ENCODE measurements at places on chromosomes 12 and 14.

DNA sequence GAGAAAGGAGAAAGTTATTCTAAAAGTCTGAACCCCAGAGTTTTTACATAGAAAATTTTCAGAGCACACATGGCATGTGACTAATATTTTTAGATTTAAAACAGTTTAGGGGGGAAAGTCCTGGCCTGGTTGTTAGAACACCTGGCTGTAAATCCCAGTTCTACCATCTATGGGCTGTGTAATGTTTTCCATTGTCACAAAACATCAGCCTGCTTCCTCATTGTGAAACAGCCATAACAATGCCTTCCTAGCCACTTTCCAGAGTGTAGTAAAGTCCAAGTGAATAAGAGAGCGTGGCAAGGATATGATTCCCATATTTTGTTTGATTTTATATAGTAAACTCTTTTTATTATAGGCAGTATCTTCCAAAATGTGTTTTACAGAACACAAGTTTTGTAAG lies 310.0 kb upstream of the DCN start:
- DNase-seq, result no peak

DNA sequence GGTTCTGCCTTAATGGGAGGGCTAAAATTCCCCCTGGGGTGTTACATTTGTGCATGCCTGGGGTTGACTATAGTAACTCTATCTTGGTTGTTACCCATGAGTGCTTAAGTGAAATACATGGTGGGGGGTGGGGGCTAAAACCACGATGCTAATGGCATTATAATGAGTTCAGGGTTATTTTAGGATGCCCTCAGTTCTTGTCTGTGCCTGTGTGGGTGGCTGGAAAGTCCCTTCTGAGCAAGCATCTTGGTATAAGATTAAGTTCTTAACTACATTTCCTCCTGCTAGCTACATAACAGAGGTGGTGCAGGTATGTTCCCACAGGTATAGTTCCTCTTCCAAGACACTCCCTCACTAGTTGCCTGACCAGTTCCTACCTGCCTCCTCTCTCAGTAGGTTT lies 822.3 kb downstream of the LRFN5 start:
- DNase-seq, result no peak

DNA sequence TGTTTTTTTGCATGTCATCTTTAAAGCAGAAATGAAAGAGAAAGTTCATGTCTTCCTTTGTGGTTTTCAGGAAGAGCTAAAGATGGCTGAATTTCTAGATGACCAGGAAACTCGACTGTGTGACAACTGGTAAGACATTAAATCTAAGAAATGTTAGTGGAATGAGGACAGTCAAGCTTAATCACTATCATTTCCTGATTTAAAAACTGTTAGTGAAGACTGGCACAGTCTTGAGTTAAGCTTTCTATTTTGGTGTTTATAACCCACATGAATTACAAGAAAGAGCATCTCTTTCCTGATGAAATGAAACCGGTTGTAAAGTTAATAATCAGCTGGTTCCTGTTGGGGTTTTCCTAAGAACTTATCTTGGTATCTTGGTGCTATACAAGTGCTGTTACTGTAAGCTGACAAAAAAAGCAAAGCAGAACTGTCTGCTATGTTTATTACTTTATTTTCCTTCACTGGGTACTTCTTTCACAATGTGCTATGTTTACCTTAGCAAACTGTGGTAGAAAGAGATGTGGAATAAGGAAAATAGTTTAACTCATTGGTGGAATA lies 5.2 kb downstream of the TRAFD1 start:
- no peak for DNase-seq

DNA sequence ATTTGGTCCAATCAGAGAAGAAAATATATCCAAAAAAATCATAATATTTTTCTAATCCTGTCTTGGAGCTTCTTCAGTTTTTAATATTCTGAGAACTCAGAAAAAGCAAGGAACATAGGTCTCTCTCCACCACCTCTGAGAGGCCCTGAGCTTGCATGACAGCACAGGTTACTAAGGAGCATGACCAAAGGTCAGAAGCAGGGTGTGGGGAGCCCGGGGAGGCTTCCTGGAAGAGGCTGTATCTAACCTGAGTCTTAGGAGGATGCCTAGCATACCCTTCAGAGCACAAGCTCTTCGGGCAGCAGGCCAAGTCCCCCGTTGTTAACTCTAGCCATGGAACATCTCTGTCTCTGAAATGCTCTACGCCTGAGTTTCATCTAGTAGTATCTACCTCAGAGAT lies 15.7 kb upstream of the STON2 start:
- DNase-seq, result no peak

DNA sequence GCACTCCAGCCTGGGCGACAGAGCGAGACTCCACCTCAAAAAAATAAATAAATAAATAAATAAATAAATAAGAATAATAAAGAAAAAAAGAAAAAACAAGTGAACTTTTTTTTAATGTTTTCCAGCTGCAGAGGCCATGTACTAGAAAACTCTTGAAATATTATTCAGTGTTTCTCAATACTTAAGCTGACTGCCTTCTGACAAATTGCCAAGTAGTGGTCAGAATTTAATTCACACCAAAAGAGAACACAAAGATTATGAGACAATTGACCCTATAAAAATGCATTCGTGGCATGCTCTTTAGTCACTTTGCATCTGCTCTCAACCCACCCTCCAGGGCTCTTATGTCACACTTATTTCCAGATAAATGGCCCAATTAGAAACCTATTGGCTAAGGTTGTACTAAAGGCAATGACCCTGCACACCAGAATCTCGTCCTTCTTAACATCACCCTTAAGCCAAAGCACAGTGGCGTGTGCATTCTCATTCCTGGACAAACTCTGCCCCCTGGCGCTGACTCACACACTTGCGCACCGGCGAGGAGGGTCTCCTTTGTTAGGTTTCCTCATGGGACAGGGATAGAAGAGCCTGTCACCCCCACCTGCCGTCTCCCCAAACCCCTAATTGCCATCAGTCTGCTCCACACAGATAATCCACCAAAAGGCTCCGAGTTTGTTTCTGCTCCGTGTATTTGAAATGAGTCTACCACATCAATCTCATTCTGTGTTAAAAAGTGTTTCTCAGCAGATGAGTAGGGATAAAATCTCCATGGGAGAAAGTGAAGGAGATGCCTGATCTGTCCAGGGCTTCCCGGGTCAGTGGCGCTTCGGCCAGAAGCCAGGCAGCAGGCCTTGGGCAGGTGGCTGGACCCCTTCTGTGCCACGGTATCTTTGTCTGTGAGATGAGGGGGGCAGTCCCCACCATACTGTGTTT lies 73.1 kb upstream of the CEP83 start:
- DNase-seq, result peak; percentile 82

- DNase-seq, result no peak
Measured at GRCh38 chr12:79357048-79357447, 333.7 kb downstream of the PAWR start.

DNA sequence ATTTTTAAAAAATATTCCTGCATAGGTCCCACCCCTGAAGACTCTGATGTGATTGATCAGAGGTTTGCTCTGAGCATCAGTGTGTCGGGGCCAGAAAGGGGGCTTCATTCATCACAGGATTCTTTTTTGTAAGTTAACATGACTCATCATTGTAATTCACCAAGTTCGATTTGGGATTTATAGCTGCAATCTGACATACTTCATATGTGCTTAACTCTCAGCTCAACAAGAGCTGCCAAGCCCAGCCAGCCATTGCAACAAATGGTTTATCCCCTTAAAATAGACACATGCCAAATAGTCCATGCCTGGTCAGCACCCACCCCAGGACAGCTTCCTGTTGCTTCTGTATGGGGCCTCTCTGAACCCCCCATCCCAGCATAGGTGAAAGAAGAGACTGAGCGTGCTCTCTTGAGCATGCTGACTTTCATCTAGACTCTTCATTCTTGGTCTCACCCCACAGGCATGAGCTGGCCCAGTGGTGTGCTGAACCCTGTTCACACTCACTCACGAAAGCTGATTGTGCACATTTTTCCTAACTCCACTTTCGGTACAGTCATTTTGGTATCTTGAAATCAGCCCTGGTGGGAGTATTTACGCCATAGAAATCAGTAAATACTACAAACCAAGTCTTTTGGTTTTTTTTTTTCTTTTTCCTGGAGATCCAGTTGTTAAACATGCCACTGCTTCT lies 101.4 kb downstream of the STAB2 start:
- DNase-seq, result no peak

GRCh38 chr14:31802838-31803237 lies 241.6 kb downstream of the NUBPL start:
- no peak for DNase-seq

Data from D341Med (cell line).